ENCODE measurements at places on chromosomes 6 and 20.

GRCh38 chr6:38507173-38507572 lies 132.6 kb downstream of the BTBD9 start:
- DNase-seq = no peak

- DNase-seq = no peak
Observed at GRCh38 chr6:149419696-149420404, 19.8 kb downstream of the SUMO4 start.

- no peak for DNase-seq
Observed at GRCh38 chr20:62824476-62825332, 7.9 kb downstream of the COL9A3 start.

DNA sequence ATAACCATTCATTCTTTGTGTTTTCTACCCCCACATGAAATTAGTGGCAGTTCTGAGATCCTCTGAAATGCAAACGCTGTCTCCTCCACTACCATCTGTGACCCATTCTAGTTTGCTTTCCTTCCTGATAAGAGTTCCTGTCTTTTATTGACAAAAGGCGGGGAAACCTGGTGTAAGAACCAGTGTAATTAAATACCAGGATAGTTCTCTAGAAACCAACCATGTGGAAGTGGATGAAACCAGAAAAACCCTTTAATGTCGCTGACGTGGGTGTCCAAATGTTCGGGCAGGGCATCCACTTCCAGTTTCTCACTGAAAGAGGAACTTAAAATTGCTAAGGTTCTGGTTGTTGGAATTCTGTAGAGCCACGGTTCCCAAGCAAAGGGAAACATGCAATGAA lies 79.1 kb downstream of the TNFRSF21 start:
- no peak for DNase-seq

DNA sequence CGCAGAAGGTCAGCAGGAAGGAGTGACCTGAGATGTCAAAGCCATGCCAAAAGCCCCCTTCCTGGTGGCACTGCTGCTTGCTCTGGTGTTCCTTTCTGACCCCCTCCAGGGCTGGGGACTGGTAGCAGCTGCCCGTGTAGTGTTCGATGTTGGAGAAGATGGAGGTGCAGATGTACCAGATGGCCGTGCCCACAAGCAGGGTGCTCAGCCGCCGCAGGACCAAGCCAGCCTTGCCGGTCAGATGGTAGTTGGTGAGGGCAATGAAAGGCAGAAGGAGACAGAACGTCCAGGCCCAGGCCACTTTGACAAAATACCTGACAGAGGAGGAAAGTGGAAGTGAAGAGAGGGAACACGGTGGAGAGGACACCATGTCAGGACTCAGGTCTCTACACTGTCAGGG lies 4.1 kb downstream of the FITM2 start:
- no peak for DNase-seq

DNA sequence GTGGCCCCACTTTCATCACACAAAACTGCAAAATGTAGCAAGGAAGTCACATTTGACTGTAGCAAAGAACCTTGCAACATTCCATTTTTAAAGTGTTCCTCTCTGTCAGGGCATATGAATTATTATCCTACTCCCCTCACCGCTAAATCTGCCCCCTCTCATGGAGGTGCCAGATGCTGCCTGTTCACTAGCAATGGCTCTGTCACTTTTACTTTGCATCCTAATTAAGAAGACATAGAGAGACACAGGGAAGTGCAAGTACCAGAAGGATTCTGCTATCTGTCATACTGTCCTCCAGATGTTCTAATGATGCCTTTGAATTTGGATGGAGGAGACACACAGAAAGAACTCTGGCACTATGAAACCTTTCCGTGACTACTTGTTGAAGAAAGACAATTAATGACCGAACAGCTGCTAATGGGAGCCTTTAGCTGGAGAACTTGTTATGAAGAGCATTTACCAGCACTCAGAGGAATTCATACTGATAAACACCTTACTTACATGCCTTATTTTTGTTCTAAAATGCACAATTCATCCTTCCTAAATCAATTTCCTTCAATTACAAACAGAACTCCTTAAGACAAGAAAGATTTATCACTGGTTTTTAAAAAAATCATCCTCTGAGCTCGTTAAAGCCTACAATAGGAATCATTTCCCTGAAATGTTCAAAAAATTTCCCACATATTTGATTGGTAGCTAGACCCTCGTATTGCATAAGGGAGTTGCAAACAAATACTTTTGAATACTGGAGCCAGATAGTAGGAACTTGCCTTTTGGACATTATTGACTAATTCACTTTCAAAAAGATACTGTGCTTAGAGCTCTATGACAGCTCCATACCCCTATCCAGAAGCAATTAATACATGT lies 292.6 kb downstream of the UBE3D start:
- DNase-seq = no peak

GRCh38 chr6:105428342-105428957 lies 25.6 kb upstream of the PREP start:
- no peak for DNase-seq

DNA sequence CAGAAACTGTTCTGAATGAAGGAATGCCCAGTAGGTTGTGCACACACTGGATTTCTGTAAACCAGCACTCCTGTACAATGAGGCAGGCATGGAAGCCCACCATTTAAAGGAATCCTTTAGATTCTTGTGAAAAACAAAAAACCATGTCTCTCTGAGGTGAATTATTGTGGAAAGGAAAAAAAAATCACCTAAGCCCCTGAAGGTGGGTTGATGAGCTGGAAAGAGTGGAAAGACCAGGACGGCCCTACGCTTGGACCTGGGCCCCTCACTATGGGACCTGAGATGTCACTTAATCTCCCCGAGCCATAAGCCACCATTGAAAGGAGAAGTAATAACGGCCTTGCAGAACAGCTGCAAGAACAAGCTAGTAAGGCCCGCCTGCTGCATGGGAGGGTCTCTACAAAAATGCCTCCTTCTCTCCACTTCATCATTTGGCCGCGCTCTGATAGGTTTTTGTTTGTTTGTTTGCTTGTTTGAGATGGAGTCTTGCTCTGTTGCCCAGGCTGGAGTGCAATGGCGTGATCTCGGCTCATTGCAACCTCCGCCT lies 68.8 kb downstream of the RAB44 start:
- DNase-seq = peak; percentile 37

DNA sequence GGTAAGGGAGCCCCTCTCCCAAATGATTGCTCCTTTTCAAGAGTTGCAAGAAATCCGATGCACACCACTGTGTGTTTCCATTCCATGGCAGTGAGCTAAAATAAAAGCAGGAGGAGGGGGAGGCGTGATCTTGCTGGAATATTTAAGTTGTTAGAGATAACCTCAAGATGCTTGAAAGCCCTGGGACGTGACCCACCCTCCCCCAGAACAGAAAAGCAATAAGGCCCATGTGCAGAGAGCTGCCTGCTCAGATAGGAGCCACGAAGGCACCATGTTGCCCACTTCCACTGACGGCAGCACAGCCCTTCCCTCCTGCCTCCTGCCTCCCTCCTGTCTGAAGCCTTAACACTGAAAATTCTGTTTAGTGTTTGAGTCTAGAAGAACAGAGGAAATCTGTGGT lies 432.6 kb upstream of the CDH4 start:
- no peak for DNase-seq

GRCh38 chr20:61173961-61174725 lies 77.9 kb upstream of the CDH4 start:
- no peak for DNase-seq

DNA sequence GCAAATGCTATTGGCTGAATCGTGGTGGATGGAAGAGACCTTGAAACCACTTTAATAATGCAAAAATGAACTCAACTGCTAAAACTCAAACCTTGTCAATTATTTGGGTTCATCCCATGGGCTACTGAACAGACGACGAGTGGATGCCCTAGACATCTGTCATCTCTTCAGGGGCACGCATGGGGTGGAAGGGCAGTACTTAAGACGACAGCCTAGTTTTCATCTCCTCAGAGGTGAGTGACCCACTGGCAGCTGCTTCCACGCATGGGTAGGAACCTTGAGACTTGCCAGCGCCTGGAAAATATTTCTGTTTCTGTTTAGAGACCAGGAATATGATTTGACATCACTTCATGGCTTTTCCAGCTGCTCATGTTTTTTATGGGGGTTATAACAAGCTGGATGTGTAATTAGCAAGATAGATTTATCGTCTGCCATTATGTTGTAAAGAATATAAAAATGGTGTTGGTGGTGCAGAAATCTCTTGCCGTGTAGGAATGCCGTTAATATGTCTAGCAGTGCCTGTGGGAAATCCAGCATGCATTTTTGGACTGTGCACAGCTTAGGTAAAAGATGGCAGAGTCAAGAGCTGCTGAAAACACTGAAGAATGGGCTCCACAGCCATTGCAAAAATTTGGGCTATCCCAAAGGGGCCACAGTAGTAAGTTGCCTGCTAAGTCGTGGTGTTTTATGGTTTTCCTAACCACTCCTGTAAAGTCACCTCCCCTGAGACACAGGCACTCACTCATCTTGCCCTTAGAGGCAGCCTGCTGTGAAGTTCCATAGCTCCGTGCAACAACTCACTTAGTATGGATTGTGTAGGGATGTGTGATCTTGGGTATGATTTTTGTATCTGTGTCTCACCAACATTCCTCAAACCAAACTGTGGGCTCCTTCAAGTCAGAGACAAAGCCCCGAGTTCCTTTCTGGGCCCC lies 203.3 kb downstream of the EYA2 start:
- no peak for DNase-seq

- no peak for DNase-seq
Observed at GRCh38 chr6:101083533-101084175, 202.5 kb upstream of the ASCC3 start.

- DNase-seq = no peak
Observed at GRCh38 chr6:29510202-29510601, 22.4 kb upstream of the MAS1L start.

DNA sequence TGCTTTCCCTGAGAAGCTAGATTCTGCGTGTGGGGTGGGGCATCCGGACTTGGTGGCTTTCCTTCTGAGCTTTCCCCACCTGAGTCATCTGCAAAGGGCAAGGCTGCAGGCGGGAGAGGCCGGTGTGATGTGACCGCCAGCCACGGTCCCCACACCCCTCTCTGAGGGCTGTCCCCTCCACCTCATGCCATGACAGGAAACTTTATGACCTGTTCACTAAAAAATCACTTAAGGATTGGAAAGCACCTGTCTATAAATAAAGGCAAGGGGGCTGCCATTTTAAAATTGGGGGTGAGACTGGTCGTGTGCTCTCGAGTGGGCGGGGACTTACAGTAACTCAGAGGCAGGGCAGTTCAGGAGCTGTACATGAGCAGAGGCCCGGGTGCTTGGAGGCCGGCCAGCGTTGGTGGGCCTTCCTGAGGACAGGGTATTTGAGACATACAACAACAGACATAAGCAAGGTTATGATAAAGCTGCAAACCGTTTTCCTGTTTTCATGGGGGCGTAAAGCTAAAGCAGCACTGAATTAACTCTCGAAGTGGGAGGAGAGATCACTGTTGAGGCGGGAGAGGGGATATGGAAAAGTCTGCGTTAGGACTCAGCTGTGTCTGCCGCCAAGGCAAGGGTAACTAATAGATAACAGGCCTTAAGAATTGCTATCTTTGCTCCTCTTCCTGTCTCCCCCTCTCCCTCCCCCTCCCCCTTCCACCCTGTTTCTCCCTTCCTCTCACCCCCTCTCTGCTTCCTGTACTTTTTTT lies 16.1 kb upstream of the SERPINB1 start:
- DNase-seq = peak; percentile 42

- no peak for DNase-seq
Observed at GRCh38 chr6:6362056-6362840, 41.8 kb upstream of the F13A1 start.

GRCh38 chr6:166629628-166630027 lies 2.6 kb upstream of the RPS6KA2 start:
- DNase-seq = no peak

DNA sequence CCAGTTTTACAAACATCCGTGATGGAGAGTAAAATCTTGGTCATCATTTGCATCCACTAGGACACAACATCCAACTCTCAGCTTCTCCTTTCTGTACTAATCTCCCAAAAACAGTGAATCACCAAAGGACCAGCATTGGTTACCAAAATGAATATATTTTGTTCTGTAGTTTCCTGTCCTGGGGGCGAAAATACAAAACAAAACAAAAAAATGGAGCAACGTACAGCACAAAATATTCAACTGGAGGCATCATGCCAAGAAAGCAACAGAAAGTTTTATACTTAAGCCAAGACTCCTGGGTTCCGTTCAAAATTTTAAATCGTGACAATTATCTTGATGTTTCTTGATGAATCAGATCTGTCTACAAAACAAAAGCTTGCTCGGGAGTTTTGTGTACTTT lies 126.6 kb upstream of the CCDC28A start:
- DNase-seq = no peak

- peak; percentile 59 for DNase-seq
Observed at GRCh38 chr6:63573899-63574553, 1.7 kb downstream of the LOC128125822 start.

GRCh38 chr6:52672412-52673025 lies 1.6 kb downstream of the TMEM14A start:
- no peak for DNase-seq

DNA sequence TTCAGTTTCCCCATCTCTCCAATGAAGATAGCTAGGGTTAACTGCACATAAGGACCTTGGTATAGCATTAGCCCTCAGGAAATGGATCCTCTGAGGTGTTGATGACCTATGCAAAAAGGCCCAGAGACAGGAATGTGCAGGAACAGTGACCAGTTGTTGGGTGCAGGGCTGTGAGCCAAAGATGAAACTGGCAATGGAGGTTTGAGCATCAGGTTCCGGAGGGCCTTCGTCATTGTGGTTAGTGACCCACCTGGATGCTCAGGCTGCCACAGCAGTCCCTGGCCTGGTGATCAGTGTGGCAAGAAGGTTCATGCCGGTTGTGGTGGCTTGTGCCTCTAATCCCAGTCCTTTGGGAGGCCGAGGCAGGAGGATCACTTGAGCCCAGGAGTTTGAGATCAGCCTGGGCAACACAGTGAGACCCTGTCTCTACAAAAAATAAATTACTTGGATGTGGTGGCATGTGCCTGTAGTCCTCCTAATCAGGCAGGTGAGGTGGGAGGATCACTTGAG lies 43.7 kb downstream of the TM9SF4 start:
- no peak for DNase-seq

DNA sequence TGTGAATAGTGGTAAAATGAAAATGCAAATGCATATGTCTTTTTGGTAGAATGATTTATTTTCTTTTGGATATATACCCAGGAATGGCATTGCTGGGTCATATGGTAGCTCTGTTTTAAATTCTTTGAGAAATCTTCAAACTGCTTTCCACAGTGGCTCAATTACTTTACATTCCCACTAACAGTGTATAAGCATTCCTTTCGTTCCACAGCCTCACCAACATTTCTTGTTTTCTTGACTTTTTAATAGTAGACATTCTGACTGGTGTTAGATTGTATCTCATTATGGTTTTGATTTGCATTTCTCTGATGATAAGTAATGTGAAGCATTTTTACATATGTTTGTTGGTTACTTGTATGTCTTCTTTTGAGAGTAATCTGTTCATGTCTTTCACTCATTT lies 144.0 kb downstream of the SIM1 start:
- DNase-seq = no peak

GRCh38 chr6:6696867-6697531 lies 108.5 kb downstream of the LY86 start:
- peak; percentile 73 for DNase-seq

DNA sequence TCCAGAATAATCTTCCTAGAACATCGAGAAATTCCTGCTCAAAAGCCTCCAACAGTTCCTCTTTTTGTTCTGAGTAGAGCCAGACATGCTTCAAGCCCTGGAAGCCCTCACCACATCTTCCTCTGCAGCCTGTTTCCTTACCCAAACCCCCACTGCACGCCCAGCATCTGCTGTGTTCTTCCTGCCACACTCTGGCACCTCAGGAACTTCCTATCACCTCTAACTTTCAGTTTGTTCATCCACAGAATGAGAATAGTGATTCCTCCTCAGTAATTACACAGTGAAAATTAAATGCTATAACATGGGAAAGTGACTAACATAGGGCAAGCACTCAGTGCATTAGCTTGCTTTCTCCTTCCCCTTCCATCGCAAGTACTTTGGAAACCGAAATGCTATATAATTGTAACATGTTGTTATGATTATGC lies 26.3 kb downstream of the C6orf89 start:
- DNase-seq = peak; percentile 71

All from GF-D8 (cell line).